A549 treated with AZD2906 at 1 μM for 4 hours (cell line): ENCODE measurements at places on chromosomes 3 and 15. TPM values are rescaled to one million over a fixed set of nuclear protein-coding genes. Genes with fewer than 3 reads are reported as not detected.

GPR149 gene
- total RNA-seq, result not detected in 5 replicates

TMEM207 gene
- total RNA-seq, result not detected in 5 replicates

CPNE9 gene
- 0.08 to 0.29 TPM (median 0.15 TPM) in 5 replicates for total RNA-seq

PLSCR2 gene
- total RNA-seq, result 0.09 to 0.16 TPM in 2 of 5 replicates, not detected in the others

NOX5 gene
- 0.17 to 0.35 TPM (median 0.23 TPM) in 5 replicates for total RNA-seq

GMNC gene
- not detected in 5 replicates for total RNA-seq

GASK1A gene
- total RNA-seq, result not detected in 5 replicates

PLA2G4D gene
- not detected in 5 replicates for total RNA-seq

LOXL1 gene
- 0.52 to 1.0 TPM (median 0.70 TPM) in 5 replicates for total RNA-seq

ZNF80 gene
- total RNA-seq, result not detected in 5 replicates

FEZF2 gene
- not detected in 5 replicates for total RNA-seq

PLS1 gene
- total RNA-seq, result 8.4 to 11.1 TPM (median 9.6 TPM) in 5 replicates

SOX2 gene
- total RNA-seq, result 0.38 to 0.58 TPM (median 0.44 TPM) in 5 replicates

BNC1 gene
- 0.63 to 0.85 TPM (median 0.65 TPM) in 5 replicates for total RNA-seq

ATP8B4 gene
- total RNA-seq, result 1.0 to 1.2 TPM (median 1.0 TPM) in 5 replicates

CD200R1 gene
- total RNA-seq, result 0.05 to 0.17 TPM (median 0.05 TPM) in 5 replicates

UROC1 gene
- not detected in 5 replicates for total RNA-seq

GNAT1 gene
- 0.05 to 0.25 TPM (median 0.22 TPM) in 3 of 5 replicates, not detected in the others for total RNA-seq

SEMA5B gene
- total RNA-seq, result 0.22 to 0.31 TPM (median 0.26 TPM) in 5 replicates

SLC7A14 gene
- total RNA-seq, result not detected in 5 replicates

SERINC4 gene
- total RNA-seq, result 0.05 to 0.10 TPM (median 0.09 TPM) in 4 of 5 replicates, not detected in the other

KCNH8 gene
- not detected in 5 replicates for total RNA-seq

SLC22A14 gene
- total RNA-seq, result 0.03 to 0.05 TPM (median 0.05 TPM) in 3 of 5 replicates, not detected in the others

GOLGA8J gene
- total RNA-seq, result 0.09 to 0.15 TPM in 2 of 5 replicates, not detected in the others

DNAH12 gene
- 0.08 to 0.16 TPM (median 0.08 TPM) in 4 of 5 replicates, not detected in the other for total RNA-seq

ASB14 gene
- not detected in 5 replicates for total RNA-seq

PDZRN3 gene
- 0.07 TPM in 1 of 5 replicates, not detected in the others for total RNA-seq

GTF2E1 gene
- 10.4 to 16.7 TPM (median 12.5 TPM) in 5 replicates for total RNA-seq

ONECUT1 gene
- total RNA-seq, result 0.10 to 0.27 TPM (median 0.21 TPM) in 5 replicates

SOX14 gene
- total RNA-seq, result not detected in 5 replicates

PAQR5 gene
- 69.3 to 93.4 TPM (median 86.5 TPM) in 5 replicates for total RNA-seq

AHSG gene
- total RNA-seq, result 0.05 to 0.12 TPM (median 0.06 TPM) in 4 of 5 replicates, not detected in the other

ADAMTS7 gene
- total RNA-seq, result 5.8 to 9.9 TPM (median 8.8 TPM) in 5 replicates

GABRR3 gene
- not detected in 5 replicates for total RNA-seq

PPP1R14D gene
- 0.14 to 0.21 TPM (median 0.17 TPM) in 3 of 5 replicates, not detected in the others for total RNA-seq

ALPK3 gene
- 0.07 to 0.15 TPM (median 0.12 TPM) in 5 replicates for total RNA-seq

IFRD2 gene
- 71.9 to 93.3 TPM (median 89.3 TPM) in 5 replicates for total RNA-seq

ATP13A5 gene
- not detected in 5 replicates for total RNA-seq

KCNMB2 gene
- not detected in 5 replicates for total RNA-seq
